ENCODE measurements at places on chromosomes 1 and 21.

DNA sequence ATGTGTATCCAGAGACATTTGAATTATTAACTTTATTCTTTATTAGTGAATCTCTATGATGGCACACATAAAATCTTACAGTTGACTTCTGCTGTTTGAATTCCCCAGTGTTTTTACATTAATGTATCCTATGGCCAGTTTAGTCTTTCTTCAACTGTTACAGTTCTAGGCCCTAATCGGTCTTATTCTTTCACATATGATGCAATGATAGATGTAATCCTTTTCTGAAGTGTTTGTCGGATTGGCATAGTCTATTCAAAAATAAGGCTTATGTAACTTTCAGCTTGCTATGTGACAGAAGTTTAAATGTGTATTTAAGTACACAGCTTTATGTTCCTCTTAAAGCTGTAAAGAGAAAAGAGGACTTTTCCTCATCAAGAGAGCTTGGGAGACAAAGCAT, 26.4 kb upstream of the KIAA1614 start:
- no peak for DNase-seq

DNA sequence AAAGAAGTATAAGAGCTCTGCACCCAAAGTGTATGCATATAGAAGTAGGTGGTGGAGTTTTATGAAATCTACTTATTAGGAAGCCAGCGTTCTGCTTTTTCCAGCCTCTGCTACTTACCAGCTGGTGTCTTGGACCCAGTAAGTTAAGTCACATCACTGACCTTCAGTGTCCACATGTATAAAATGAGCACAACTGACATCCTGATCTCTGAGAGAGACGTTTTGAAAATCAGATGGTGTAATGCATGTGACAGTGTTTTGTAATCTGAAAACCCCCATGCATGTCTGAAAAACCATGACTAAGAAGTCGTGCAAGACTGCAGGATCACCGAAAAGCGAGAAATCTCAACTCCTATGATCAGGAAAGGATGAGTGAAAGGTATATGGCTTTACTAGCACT, 2.0 kb downstream of the CR1 start:
- no peak for DNase-seq

DNA sequence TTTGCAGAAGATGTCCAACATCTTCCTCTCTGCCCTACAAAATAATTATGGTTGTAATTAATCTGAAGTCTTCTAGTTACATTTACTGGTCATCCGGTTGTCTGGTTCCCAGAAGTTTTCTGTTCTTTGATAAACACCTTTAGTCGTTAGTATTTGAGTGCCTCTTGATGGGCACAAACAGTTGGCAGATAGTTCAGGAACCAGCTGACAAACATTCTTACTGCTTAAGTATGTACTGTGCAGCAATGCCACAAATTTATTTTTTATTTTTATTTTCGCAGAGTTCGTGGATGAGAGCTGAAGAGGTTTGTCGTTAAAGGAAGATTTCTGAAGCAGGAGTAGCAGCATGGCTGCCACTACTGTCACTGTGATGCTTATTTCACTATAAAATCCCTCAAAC, 84.7 kb downstream of the RABGAP1L start:
- no peak for DNase-seq

DNA sequence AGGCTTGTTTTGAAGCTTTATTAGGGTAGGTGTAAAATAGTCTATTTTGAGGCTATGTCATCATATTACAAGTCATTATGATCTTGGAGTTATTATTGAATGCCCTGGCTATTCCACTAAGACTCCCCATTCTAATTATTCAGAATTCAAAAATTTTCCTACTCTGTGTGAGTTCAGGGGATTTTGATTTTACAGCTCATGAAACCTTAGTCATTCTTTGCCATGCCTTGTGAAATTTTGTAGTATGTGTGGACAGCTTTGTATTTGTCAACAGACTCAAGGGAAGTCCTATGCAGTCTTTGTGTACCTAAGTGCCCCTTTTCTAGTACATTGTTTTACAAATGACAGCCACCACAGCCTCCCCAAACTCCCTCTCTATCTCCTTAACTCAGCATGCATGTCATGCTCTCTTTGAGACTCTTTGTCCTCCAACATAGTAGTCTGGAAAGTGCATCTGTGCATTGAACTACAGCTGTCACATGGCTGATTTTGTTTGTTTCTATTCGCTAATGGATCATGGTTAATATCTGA, 28.0 kb downstream of the CD1D start:
- DNase-seq: no peak

DNA sequence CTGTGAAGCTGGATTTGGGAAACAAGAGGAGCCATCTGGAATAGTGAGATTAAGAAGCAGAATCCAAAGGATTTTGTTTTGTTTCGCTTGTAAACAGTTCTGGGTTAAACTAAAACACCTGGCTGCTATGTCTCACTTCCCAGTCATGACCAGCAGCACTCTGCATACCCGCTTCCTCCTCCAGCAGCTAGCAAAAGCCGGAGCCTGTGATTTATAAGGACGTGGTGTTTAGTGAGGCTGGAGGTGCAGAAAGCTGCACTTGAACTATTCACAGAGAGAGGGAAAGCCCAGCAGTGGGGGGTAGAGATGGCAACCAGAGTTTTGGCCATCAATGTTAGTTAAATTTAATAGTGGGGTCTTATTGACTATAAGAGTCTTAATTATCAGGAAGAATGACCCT, 240.2 kb downstream of the AJAP1 start:
- DNase-seq: no peak
